ENCODE measurements at places on chromosomes 4 and X.

- DNase-seq: no peak
These were observed 6.0 kb downstream of the FRG2 start for GRCh38 chr4:190020790-190021717.

DNA sequence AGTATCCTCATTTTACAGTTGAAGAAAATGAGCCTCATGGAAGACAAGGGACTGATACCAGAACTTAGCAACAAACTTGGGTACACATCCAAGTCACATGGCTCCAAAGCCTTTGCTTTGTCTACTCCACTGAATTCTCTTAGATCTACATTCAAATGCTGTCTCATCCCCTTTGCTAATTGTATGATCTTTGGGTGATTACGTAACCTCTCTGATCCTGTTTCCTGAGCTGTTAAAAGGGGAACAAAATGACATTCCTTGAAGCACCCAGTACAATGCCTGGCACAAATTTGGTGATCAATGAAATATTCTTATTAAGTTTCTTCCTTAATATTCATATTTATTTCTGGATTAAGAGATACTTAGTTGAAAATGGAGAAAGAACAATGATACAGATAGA is 5.9 kb upstream of the HPGD start:
- no peak for DNase-seq

DNA sequence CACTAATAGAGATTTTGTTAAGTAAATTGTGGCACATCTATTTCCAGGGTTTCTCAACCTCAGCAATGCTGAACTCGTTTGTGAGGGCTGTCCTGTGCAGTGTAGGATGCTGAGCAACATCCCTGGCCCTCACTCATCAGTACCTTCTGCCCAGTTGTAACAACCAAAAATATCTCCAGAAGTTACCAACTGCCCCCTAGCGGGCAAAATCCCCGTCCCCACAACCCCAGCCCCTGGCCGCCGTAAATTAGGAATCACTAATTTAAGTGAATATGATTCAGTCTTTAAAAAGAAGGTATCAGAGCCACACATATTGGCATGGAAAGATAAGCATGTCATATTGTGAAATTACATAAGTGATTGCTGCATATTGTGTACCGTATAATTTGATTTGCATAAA is 123.4 kb downstream of the ASB9 start:
- no peak for DNase-seq

DNA sequence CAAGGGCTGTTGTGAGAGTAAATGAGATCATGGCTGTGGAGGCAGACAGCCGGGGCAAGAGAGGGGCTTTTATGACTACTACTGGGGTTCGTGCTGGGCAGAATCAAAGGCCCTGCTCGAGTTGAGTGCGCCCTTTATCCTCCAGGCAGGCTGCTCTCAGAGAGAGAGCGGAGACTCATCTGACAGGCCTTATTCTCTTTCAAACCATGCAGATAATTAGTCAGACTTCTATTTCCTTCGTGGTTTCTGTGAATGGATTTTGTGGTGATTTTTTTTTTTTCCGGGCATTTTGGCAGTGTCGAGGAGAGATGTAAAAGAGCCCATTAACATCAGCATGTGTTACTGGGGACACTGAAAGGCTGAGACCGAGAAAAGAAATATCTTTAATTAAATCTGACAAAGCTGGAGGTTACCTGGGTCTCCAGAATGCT is 73.6 kb downstream of the MED28 start:
- DNase-seq: no peak

DNA sequence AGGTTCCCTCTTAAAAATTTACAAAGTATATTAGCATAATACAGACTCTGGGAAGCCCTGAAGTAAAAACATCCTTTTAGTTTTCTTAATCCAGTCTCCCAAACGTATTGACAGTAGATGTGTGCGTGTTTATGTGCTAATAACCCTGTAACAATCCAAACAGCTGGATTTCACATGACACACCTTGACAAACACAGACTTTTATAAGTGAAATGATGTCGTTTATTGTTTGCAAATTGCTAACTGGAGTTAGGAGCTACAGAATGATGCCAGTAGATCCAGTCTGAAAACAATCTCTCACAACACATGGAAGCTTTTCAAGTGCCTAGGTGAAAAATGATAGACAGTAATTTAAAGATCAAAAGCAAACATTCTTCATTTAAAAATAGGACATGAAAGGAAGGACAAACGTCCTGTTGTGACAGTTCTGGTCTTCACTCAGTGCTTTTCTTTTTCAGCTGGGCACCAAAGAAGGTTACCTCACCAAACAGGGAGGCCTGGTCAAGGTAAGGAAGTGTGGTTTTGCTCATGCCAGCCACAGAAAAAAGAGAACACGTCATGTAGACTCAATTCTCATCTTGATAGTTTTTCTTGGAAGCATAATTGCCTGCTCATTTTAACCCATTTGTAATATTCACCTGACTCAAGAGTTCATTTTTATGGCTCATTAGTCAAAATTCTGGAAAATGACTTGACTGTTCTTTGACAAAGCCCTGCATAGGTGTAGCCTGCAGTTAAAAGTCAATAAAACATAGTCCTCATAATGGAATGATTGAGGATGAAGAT is 32.9 kb downstream of the LAMTOR3 start:
- DNase-seq: no peak

- no peak for DNase-seq
These were observed 248.6 kb upstream of the EPHA5 start for GRCh38 chr4:65918872-65919271.

DNA sequence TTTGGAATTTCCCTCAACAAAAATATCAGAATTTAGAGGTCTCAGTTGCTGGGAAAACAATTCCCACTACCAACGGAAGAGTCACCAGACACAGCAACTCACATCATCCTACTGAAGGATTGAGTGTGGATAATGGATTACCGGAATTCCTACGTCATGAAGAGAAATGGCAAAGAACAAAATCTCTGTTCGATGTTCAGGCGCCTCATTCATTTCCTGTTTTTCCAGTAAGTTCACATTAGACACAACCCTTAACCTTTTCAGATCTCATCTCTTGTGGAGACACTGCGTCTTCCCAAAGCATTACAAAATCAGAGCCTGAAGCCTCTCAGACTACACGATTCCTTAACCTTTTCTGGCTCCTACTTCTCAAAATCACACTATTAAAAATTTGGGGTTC is 58.5 kb upstream of the CPEB2 start:
- no peak for DNase-seq

DNA sequence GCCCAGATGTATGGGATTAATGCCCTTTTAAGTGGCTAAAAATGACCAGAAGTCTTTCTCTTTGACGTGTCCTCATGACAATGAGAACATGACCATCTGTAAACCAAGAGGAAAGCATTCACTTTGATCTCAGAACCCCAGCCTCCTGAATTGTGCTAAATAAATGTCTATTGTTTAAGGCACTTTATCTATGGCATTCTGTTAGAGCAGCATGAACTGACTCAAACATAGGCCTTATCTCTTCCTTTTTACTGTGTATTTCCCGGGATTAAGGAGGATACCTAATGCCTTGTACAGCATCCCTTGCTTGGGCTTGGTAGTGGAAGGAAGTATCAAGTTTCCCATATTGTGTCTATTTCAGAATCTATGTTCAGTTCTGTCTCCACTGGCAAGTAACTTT is 47.2 kb upstream of the HS3ST1 start:
- no peak for DNase-seq

DNA sequence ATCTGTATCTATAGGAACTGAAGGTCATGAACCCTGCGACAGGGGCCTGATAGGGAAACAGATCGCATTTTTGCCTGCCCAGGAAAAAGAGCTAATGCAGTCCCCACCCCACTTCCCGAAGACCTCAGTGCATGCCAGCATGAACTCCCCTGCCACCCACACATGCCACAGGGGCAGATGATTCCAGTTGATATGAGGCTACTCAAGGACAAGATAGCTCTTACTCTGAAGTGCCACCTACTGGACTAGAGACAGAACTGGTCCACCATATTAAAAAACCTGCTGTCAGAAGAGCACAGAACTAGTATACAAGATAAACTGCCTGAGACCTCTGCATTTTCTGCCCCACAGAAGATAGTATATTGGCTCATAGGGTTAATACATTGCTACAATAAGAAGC is 68.0 kb downstream of the YIPF7 start:
- DNase-seq: no peak

GRCh38 chr4:183503497-183504063 is 1.3 kb upstream of the ING2 start:
- no peak for DNase-seq

DNA sequence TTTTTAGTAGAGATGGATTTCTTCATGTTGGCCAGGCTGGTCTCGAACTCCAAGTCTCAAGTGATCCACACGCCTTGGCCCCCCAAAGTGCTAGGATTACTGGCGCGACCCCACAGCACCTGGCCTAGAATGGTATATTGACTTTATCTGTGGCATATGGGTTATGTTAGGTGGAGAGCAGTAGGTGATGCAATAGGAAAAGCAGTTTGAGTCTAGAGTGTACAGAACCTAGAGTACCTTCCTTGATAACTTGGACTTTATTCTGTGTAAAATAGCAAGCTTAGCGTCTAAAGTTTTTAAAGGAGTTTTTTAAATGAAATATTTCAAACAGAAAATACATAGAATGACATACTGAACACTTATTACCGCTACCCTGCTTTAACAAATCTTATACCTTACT is 312.0 kb upstream of the ZCCHC13 start:
- no peak for DNase-seq

DNA sequence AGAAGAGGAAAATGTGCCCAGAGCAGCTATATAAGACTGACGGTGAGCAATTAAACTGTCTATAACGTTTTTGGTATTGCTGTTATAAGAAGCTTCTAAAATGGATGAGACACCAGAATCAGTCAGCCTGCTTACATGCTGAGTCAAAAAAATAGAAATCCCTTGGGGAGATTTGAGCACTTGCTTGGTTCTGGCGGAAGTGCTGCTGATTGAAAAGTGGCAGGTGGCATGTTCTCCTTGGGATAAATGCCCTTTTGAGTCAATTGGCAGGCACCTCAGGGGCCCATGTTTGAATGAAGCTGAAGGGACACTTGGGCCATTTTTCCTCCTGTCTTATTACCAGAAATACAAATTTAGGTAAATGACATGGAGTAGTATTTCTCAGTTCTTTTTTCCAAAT is 148.7 kb downstream of the PTCHD1 start:
- DNase-seq: no peak

DNA sequence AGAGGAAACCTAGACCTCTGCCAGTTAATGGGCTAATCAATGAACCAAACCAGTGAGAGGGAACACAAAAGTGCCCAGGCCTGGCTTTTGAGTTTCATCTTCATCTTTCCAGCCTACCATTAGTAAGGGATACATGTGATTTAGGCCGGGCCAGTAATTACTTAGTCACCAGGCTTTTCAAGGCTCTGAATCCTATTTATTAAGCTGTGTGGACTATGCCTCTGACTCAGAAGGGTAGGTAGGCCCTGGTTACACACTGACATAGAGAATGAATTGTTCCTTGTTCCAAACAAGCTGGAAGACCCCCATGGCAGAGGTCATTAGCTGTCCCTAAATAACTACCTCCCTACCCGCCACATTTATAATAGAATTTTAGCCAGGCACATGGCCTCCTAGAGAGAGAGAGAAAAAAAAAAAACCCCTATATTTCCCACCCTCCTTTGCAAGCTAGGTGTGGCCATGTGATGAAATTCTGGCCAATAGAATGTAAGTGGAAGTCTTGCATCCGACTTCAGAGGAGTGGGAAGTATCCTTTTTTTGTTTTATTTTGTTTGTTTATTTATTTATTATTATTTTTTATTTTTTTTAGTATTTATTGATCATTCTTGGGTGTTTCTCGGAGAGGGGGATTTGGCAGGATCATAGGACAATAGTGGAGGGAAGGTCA is 112.3 kb upstream of the BCOR start:
- no peak for DNase-seq

GRCh38 chr4:56316011-56316650 is 71.2 kb downstream of the AASDH start:
- DNase-seq: no peak

DNA sequence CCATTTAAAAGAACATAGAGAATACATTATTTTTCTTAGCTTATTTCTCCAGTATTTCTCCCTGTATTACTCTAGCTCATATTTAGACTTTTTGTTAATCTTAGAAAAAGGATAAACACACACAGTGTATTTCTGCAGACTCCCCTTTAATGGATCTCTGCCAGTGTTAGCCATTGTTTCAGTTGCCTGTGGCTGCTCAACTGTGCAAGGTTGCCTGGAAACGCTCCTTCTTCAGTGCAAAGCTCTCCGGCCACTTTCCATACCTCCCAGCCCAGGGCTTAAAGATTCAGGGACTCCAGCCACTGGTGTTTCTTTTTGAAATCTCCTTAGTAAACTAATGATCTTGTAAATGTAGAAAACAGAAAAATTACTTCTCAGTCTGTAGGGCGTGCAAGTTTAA is 104.9 kb downstream of the SLIT2 start:
- DNase-seq: no peak

DNA sequence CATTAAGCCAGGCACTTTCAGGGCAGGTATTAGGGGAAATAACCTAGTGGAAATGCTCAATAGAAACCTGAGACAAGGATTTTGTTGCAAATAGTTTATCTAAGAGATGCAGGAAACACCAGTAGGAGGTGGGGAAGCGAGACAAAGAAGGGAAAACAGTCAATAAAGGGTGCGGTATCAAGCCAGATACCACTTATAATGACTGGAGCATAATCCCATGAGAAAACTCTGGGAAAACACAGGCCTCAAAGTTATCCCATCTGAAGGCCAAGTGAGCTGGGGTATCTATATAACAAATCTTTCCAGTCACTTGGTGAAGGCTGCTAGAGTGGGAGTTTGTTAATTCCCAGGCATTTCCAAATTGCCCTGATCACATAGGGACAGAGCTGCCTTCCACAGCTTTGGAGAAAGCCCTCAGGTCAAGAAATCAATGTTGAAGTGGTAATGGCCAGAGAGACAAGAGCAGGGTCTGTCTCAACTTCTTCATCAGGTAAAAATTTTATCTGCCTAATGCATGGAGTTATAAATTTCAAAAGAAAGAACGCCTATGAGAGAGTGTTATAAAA is 9.8 kb upstream of the HMGB2 start:
- DNase-seq: no peak

GRCh38 chr4:86615501-86615900 is 21.4 kb downstream of the PTPN13 start:
- DNase-seq: no peak

GRCh38 chr4:146112389-146112788 is 63.1 kb upstream of the LSM6 start:
- no peak for DNase-seq

DNA sequence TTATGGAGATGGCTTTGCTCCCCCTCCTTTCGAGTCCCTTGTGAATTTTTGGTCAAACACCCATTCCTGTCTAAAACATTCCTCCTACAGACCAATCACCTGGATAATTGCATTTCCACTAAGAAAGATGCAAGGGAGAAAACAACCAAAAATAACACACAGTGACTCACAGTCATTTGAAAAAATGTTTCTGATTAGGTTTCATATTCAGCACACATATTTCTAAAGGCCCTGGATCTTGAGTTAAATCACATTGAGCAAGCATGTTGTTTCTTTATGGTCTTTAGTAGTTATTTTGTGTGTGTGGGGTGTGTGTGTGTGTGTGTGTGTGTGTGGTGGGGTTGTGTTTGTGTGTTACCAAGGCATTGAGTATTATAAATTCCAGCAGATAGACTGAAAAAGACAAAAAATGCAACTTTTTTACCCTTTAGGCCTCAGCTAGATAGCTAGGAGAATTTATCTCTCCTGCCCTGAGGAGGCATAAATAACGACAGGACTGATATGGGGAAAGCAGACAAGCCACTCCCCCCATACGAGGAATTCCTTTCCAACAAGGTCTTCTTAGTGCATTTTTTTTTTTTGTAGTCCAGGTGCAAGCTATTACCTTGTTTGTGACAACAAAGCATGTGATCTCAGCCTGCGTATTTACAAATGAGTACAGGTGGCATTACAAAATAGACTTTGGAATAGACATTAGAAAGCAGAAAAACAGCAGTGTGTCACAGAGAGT is 265.4 kb upstream of the ADGRL3 start:
- no peak for DNase-seq

GRCh38 chr4:129326571-129327460 is 230.9 kb downstream of the C4orf33 start:
- no peak for DNase-seq
